NCI-H526 (cell line): ENCODE measurements at places on chromosomes 4 and X.
A peak's percentile ranks its signal among the peaks of the same experiment; 100 is the strongest.

- DNase-seq, result no peak
Measured at GRCh38 chr4:77989968-77990367, 67.2 kb upstream of the FRAS1 start.

GRCh38 chr4:14835708-14836425, 166.4 kb upstream of the CPEB2 start:
- no peak for DNase-seq

- no peak for DNase-seq
Measured at GRCh38 chr4:73918058-73918457, 48.9 kb downstream of the CXCL1 start.

DNA sequence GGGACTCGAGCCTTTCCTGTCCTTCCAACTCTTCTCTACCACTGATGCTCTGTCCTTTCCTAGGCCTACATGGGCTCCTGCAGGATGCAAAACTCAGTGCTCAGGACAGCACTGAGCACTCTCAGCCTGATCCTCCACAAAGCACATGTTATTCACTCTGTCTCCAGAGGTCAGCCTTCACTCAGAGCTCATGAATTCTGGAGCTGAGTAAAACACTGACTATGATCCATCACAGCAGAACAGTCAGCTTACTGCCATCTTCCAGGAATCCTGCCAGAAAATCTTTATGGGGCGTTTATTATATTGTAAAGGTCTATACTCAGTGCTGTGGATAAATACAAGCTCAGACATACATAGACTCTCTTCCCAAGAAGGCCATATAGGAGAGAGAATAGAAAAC, 121.5 kb upstream of the CPEB2 start:
- DNase-seq, result no peak

DNA sequence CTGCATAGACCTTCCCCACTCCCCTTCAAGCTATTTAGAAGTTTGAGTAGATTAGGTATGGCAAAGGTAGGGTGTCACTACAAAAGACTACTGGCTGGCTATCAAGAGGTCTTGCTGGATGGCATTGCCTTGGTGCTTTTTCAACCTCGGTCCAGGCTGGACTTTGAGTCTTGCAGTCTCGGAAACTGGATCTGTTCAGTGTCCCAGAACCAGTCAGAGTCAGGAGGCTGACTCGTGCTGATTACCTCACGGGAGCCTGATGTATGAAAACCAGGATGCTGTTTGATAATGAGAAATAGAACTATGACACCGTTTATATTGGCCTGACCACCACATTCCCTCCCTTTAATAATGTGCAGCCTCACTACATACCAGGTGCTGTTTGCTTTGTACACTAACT, 2.7 kb upstream of the PHKA1 start:
- DNase-seq, result no peak

GRCh38 chr4:38111024-38111423, 150.8 kb downstream of the PTTG2 start:
- no peak for DNase-seq

GRCh38 chr4:181688432-181688831, 554.8 kb upstream of the TENM3 start:
- no peak for DNase-seq

GRCh38 chrX:39117101-39117500, 315.8 kb downstream of the MID1IP1 start:
- no peak for DNase-seq

- no peak for DNase-seq
Measured at GRCh38 chr4:141871086-141871770, 234.8 kb downstream of the IL15 start.

GRCh38 chr4:61201561-61201960, 1.4 kb downstream of the ADGRL3 start:
- DNase-seq, result no peak

GRCh38 chr4:61451935-61452334, 251.8 kb downstream of the ADGRL3 start:
- no peak for DNase-seq

DNA sequence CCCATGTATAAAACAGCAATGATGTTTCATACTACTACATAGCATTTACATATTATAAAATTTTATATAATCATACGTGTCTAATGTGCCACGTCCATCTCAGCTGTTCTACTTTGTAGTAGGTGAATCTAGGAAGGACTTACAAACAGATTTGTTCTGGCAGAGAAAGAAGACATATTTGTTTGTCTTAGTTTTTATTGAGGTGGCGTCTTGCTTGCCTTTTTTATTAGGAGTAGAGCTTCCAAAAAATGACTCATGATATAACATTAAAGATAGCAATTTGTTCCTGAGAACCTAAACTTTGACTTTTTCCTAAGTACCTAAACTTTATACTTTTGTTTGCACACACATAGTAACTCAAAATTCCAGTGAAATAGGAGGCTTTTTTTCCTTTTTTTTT, 64.6 kb downstream of the CLDN22 start:
- DNase-seq, result no peak

GRCh38 chr4:108018040-108018883, 28.6 kb downstream of the HADH start:
- peak; percentile 78 for DNase-seq

- DNase-seq, result no peak
Measured at GRCh38 chrX:24148535-24149350, 786 bp upstream of the ZFX start.

DNA sequence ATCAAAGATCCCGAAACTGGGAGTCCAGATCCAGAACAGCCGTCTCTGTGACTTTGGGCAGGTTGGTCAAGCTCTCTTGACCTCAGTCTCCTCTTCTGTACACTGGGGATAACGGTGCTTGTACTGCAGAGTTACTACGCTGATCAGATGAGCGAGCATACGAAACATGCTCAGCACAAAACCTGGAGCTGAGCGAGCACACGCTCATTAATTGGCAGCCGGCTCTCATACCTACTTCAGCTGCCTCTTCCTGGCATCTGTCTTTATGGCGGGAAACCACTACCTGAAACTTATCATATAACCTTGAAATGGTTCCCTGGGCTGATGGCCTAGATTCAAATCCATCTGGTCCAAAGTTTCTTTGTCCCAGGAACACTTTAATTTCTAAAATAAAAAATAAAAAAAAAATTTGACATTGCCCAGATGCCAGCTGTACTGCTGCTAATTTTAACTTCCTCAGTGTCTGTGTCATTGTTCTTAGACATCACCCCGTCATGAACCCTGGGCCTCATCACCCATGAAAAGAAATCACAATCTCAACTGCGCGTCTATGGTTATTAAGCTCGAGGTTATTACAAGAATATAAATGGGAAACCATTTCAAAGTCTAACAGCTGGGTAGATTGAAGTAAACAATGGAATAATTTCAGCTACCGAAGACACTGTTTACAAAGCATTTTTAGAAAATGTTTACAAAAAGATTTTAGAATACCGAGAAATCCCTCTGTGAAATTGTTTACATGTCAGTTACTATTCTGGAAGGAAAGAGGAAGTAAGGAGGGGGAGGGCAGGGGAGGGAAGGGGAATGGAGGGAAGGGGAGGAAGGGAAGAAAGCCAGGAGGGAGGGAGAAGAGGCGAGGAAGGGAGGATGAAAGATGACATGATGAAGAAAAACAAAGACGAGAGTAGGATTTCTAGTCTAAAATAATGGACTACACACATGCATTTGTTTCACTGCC, 49.0 kb downstream of the CRMP1 start:
- DNase-seq, result no peak

- DNase-seq, result no peak
Measured at GRCh38 chrX:133185938-133186337, 32.2 kb downstream of the TFDP3 start.

DNA sequence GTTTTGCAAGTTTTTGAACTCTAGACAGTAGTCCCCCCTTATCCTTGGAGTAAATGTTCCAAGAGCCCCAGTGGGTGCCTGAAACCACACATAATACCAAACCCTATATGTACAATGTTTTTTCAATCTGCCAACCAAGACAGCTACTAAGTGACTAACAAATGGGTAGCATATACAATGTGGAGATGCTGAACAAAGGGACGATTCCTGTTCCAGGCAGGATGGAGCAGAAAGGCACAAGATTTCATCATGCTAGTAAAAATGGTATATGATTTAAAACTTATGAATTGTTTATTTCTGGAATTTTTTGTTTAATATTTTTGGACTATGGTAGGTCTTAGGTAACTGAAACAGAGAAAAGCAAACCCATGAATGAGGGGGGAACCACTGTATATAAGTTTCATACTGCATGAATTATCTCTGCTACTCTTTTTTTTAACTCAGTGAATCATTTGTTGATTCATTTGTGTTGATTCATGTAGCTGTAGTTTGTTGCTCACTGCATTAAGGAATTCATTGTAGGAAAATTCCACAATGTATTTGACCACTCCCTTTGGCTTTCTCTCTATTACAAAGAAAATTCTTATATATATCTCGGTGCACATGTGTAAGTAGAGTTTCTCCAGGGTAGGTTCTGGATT, 21.9 kb upstream of the ANXA3 start:
- DNase-seq, result no peak

GRCh38 chr4:186058253-186058979, 10.5 kb upstream of the TLR3 start:
- DNase-seq, result no peak

DNA sequence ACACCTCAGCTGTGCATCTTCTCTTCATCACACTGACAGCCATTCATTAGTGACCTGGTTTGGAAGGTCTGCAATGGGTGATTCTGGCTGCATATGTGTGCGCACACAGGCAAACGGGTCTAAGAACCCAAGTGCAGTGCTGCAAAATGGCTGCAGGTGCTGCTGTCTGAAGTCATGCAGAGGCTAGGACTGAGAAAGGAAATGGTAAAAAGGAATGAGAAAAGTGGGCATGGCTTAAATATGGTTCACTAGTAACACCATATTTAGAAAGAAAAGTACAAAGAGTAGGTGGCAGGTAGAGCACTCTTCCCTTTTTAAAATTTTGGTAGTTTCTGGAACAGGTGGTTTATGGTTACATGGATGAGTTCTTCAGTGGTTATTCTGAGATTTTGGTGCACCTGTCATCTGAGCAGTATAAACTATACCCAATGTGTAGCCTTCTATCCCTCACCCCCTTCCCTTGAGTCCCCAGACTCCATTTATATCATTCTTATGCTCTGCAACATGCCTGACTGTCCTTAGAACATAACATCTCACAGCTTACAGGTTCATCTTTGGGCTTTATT, 78.4 kb downstream of the CCNG2 start:
- DNase-seq, result no peak

- DNase-seq, result no peak
Measured at GRCh38 chr4:13511101-13511500, 27.0 kb upstream of the RAB28 start.

DNA sequence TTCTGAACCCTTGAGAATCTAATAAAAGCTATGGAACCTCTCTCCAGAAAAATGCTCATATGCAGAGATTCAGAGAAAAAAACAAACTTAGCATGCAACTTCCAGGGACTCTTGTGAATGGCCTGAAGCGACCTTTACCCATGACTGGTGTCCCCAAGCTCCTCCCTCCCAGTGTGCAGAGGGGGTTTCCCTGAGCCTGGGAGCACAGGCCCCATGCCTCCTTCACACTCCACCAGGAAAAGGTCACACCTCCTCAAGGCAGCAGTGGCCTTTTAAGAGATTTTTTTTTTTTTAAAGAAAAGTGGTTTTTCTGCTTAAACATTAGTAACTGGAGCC, 13.3 kb upstream of the UBA6 start:
- DNase-seq, result no peak

GRCh38 chrX:147981038-147981752, at the start of gene FMR1NB:
Gene FMR1NB, plus strand, starts transcription at chrX:147981337. Its CDS starts 66 bp downstream, at chrX:147981403.
- DNase-seq, result no peak

DNA sequence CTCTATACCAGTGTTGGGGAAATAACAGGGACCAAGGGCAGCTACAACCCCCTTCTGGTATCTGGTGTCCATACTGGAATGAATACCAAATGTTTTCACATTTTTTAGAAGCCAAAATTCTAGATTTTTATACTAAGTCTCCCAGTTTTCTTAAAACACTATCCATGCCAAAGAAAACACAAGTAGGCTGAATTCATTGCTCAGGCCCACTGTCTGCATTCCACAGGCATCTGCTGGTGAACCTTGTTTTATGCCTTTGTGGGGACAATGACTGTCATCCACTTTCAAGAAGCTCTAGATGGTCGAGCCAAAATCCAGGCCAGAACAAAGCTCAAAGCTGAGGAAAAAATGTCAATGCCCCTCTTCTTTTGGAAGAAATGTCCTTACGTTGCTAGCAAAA, 213.4 kb upstream of the RASGEF1B start:
- no peak for DNase-seq

- DNase-seq, result peak; percentile 22
Measured at GRCh38 chr4:109977854-109978501, 65.3 kb downstream of the EGF start.

- DNase-seq, result no peak
Measured at GRCh38 chrX:132563976-132564375, 75.1 kb upstream of the MBNL3 start.

DNA sequence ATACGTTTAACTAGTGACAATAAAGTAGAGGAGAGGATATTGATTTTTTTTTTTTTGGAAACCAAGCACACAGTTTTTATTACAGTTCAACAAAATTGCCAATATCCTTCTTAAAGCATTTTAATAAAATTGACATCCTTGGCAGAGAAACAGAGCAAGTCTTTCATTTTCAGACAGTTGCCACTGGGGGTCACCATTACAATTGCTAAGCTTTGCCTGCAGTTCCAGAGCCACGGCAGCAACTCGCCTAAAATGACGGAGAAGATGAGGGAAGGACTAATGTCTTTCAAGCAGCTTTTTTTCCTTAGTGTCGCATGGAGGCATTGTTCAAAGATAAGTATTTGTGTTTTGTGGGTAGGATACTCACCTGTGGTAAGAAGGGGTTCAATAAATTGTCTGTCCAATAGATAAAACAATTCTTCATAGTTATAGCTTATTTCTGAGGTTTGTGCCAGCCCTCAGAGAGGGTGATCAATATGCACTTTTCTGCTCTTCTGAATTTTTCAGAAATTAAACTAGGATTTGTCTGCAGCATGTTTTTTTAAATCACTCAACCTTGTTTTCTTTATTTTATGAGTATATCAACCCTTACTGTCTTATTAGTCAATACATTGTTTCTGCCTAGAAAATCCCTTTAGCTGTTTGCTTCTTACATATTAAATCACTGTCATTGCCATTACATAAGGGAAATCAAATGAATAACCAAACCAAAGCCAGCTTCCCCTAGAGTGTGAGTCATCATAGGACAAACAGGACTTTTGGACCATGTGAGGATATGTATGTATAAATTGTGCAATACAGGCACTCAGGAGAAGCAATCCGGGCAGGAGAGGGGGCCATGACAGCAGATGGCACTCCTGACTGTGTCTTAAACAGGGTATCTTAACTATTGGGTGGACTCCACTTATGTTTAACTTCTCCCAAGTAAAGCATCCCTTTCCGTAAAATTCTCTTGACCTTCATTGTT, 508.1 kb upstream of the ARX start:
- DNase-seq, result peak; percentile 25

DNA sequence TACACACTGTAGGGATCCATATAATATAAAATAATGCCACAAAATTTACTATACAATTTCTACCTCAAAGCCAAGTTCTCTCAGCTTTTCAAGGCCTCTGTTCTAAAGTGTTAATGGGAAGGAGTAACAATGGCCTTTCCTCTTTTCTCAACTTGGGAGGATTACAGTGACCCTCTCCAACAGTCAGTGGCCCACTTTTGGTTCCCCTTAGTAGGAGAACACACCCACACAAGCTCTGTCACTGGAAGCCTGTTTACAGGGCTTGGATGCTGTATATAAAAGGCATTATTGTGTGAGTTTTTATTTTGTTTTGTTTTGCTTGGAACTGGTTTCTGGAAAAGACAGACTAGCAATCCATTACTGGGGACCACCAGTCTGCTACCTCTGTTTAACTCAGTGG, 1.8 kb downstream of the ARHGEF6 start:
- DNase-seq, result no peak
